Uterine smooth muscle cell (primary cell): ENCODE measurements at places on chromosomes 6 and 20. TPM values are rescaled to one million over a fixed set of nuclear protein-coding genes. Genes with fewer than 3 reads are reported as not detected.

Gene ATAT1
- total RNA-seq: 3.4 and 5.1 TPM in 2 replicates

Gene BPIFB1
- total RNA-seq: not detected in 2 replicates

Gene ASIP
- not detected in 2 replicates for total RNA-seq

Gene BNIP5
- not detected in 2 replicates for total RNA-seq

Gene C2
- total RNA-seq: 0.77 and 2.0 TPM in 2 replicates

Gene RSPH9
- total RNA-seq: 0.44 and 1.2 TPM in 2 replicates

Gene BTN2A1
- 12.1 and 12.8 TPM in 2 replicates for total RNA-seq

Gene WASF1
- 9.0 and 10.7 TPM in 2 replicates for total RNA-seq

Gene CPNE1
- 93.1 and 95.8 TPM in 2 replicates for total RNA-seq

Gene DCDC2
- 1.1 and 6.1 TPM in 2 replicates for total RNA-seq

Gene ADGRG6
- total RNA-seq: 1.5 and 6.6 TPM in 2 replicates

Gene TTK
- total RNA-seq: 14.6 and 55.2 TPM in 2 replicates
